Stimulated activated CD8-positive, alpha-beta memory T cell treated with anti-CD3 and anti-CD28 coated beads, Interleukin-4, amount 100 ng/mL, for 1 hour (primary cell): ENCODE measurements at places on chromosomes 6 and 20.

- no peak for DNase-seq
These were observed 63.6 kb downstream of the BLOC1S5 start for GRCh38 chr6:8000636-8001035.

- no peak for DNase-seq
These were observed 11.0 kb upstream of the HINT3 start for GRCh38 chr6:125945378-125946141.

- no peak for DNase-seq
These were observed 12.9 kb downstream of the MAPK13 start for GRCh38 chr6:36142971-36143838.

DNA sequence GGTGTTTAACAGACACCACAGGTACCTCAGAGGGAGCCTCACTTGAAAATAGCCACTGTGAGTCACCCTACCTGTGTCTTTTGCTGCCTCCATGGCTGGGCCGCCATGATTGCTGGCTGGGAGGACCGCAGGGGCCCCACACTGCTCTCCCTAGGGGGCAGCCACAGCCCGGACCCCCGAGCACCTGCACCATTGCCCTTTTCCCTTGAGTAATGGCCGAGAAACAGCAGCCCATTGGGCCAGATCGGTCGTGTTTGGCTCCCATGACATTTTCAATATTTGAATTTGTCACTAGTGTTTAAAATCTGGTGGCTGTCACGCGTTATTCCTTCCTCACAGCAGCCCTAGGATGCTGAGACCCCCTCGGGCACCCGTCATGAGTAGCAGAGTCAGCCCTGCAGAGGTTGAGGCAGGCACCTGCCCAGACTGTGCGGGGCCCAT lies 6.7 kb downstream of the ZBP1 start:
- no peak for DNase-seq

DNA sequence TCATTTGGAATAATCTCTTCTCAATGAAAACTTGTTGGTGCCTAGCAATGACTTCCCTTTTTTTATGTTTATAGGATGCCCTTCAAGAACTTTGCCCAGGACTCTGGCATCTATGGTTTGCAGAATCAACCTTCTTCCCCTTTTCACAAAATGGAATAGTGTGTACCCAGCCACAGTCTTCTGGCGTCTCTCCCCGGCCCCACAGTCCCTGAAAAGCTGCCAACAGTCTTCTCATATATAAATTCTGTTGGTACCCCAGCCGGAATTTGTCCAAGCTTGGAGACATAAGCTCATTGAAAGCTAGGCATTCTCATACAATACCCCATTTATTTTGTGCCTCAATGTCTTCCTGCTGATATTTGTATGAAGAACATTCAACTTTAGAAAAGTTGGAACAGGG lies 26.4 kb upstream of the MCM3 start:
- DNase-seq = no peak

- peak; percentile 1 for DNase-seq
These were observed 31.5 kb upstream of the GCM1 start for GRCh38 chr6:53179961-53180651.

DNA sequence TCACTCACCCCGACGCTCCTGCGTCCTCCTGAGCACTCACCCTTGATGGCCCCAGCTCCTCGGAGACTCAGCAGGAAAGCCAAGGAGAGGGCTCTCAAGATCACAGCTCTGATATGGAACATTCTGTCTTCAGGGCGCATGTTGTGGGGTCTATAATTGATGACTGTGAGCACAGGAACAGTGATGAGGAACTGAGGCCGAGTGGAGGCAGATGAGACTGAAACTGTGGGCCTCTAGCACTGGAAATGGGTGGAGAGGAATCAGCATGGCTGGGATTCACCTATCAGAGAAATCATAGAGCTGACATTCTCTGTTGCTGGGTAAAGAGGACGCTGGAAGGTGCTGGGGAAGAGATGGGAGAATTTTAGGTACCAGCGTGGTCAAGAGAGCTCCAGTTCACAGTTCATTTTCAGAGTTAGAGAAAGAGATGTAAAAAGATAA lies at the start of gene HLA-DPA1:
TSS of gene HLA-DPA1 (minus strand) at position 219 of the 441 bp plus-strand sequence.
- no peak for DNase-seq

GRCh38 chr6:132491303-132491702 lies 21.6 kb downstream of the STX7 start:
- DNase-seq = no peak

DNA sequence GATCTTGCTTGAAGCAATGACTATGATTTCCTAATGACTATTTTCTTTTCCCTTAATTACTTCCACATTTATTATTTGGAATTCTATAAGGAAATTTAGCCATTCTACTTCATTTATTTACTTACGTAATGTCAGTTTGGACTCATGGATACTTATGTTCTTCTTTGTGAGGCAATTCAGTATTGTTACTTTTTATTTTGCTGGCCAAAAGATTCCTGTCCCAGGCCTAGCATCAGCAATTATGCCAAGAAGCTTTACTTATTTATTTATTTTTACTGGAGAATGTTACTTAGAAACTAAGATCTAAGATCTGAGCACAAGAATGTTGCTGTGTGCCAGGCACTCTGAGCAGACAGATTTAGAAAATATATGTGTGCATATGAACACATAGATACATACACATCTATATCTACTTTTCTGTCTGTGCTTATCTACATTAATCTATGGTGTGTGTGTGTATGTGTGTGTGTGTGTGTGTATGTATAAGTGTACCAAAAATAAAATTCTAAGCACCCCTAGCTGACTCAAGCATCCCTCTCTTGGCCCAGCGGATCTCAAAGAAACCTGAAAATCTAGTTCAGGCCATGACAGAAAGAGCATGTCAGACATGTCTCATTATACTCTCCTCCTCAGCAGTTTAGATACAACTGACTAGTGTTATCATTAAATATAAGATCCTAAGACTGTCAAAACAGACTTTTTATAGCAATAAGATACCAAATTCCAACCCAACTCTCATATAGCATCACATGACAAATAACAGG lies 640.0 kb upstream of the GJE1 start:
- no peak for DNase-seq

DNA sequence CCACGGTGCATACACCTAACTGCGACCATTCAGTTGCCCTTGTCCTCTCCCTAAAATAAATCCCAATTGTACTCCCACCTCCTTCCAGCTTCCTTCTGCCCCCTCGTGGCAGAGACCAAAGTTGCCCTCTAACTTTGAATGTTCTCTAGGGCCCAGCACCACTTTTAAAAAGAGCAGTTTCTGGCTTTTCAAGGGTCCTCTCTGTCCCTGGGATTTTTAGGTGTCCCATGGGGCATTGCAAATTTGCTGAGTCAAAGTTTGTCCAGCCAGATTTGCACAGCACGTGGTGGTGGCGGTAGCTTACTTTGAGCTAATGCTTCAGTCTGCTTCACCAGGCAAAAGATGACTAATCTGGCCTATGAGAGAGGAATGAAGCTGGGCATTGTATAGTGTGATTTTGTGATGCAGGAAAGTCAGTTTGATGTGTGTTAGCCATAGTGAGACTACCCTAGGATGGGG lies 100.2 kb downstream of the PERP start:
- DNase-seq = no peak

- no peak for DNase-seq
These were observed 175.7 kb upstream of the SNX9 start for GRCh38 chr6:157647261-157647915.

DNA sequence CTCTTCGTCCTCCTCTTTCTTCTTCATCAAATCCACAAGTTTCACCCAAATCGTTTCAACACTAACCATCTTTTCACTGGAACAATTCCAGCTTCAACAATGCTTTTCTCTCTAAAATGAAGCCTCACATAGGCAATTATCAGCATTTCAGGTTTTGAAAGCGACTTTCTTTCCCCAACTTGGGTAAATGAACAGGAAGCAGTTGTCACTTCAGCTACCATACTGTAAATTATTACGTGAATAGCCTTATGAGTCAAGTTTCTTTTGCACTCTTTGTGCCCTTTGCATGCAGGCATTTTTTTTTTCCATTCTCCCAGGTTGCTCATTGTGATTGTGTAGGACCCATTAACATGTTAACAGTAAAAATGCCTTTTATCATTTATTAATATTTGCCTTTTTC lies 121.7 kb upstream of the BTBD3 start:
- DNase-seq = no peak

DNA sequence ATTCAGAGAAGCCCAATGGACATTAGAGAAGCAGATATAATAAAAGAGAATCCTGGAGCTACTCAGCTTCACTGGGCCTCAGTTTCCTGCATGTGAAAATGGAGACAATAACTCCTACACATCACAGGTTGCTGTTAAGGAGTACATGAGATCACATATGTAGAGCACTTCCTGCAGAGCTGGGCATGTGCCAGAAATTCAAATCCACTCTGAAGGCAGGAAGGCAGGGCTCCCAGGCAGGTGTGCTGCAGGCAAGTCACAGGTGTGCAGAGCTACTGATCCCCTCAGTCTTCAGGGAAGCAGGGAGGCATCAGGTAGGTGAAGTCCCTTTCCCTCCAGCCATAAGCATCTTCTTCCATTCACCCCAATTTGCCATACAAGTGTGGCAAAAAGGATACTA lies 48.0 kb downstream of the DST start:
- no peak for DNase-seq

DNA sequence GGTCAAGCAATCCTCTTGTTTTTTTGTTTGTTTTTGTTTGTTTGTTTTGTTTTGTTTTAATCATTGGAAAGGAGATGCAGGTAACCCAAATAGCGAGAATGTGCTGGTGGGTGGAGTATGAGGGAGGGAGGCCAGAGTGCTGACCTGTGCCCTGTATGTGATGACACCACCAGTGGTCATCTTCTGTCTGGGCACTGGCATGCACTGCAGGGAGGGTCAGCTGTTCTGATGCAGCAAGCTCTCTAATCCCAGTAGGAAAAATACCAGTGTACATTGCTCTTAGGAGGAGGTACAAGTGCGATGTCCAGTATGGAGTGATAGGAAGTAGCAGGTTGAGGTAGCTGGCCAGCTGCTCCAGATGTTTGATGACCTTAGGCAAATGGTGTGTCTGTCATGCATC lies 2.9 kb upstream of the CST1 start:
- DNase-seq = no peak

DNA sequence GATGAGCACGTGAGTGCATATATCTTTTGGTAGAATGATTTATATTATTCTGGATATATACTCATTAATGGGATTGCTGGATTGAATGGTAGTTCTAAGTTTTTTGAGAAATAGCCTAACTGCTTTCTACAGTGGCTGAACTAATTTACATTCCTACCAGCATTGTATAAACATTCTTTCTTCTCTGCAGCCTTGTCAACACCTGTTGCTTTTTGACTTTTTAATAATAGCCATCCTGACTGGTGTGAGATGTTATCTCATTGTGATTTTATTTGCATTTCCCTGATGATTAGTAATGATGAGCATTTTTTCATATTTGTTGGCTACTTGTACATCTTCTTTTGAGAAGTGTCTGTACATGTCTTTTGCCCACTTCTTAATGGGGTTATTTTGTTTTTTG lies 116.3 kb downstream of the ADTRP start:
- DNase-seq = no peak

DNA sequence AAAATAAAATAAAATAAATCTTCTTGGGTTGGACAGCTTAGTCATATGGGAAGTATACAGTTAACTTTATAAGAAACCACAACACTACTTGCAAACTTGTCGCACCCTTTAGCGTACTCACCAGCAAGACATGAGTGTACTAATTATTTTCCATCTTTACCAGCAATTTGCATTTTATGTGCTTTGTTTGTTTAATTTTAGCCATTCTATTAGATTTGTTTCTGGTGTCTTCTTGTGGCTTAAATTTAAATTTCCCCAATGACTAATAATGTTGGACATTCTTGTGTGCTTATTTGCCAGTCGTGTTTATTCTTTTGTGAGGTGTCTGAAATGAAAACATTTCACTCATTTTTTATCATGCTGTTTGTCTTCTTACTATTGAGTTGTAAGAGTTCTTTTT lies 1172.2 kb upstream of the CITED2 start:
- DNase-seq = no peak

GRCh38 chr6:75489025-75489424 lies 4.6 kb downstream of the FILIP1 start:
- no peak for DNase-seq

DNA sequence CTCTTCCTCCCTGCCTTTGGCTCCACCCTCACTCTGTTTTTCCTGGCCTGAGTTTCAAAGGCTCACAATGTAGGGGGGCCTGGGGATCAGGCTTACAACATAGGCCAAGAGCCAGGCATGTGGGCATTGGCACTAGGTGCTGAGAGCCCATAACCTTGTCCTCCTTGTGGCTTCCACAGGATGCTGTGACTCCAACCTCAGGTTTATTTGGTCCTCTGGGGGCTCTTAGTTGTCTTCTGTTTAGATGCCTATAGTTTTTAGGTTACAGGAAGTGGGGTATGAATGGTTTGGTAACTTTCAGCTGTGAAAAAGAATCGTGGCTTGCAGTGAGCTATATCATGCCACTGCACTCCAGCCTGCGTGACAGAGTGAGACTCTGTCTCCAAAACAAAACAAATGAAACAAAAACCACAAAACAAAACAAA lies 25.6 kb downstream of the MMP24 start:
- DNase-seq = no peak
